ENCODE measurements at places on chromosomes 5 and 9. TPM values are rescaled to one million over a fixed set of nuclear protein-coding genes. Genes with fewer than 3 reads are reported as not detected.

DNA sequence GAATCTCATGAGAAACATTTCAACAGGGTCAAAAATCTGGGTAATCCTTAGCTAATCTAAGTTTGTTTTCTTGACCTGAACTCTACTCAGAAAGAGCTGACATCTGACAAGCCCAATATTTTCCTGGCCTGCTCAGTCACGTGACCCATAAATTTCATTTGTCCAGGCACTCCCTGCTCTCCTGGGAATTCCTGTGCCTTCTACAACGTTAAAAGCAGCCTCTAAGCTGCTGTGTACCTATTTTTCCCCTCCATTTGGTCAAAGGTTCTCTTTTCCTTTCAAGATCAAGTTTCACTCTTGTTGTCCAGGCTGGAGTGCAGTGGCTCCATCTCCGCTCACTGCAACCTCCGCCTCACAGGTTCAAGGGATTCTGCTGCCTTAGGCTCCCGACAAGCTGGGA lies 148.8 kb upstream of the ABCA1 start:
- no peaks in the 10 kb centered on the region for H3K36me3 ChIP-seq
- no peaks in the 10 kb centered on the region for H3K27me3 ChIP-seq
- H3K4me1 ChIP-seq: no peaks in the 10 kb centered on the region
- no peak overlapping the region for H3K4me3 ChIP-seq
- DNase-seq: no peak

DNA sequence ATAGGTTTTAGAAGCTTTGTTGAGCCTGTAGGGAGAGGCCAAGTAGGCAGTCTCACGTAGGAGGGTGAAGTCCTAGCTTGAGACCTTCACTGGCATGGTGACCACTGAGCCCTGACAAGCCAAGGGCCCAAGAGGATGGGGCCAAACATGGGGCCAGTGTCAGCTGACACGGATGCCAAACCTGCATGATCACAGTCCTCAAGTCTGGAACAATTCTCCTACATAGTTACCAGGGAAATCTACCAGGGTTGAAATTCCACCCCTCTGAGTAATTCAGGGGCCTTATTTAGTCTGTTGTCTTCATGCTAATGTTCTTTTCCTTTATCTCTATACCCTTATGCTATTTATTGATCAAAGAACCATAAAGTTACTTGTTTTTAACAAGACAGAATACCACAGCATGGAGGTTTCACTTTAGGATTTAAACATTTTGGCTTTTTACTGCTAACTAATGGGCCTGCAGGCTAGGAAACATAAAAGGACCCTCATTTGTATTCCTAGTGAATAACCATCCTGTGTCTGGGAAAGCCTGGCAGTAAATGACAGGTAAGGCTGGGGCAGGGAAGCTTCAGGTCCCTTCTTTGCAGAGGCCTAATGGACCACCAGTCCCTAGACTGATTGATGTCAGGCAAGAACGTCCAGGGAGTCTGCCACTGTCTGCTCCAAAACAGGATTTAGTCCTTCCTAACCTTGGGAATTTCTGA lies 140.8 kb downstream of the FGF1 start:
- H3K27me3 ChIP-seq: no peaks in the 10 kb centered on the region
- DNase-seq: no peak
- no peak overlapping the region for H3K4me3 ChIP-seq
- H3K4me1 ChIP-seq: peaks cover 49% of the 10 kb centered on the region
- H3K36me3 ChIP-seq: no peaks in the 10 kb centered on the region
- H3K27ac ChIP-seq: no peak overlapping the region

GRCh38 chr5:61974680-61975079 lies 331.3 kb upstream of the KIF2A start:
- peaks cover 68% of the 10 kb centered on the region for H3K27me3 ChIP-seq
- no peaks in the 10 kb centered on the region for H3K4me1 ChIP-seq
- H3K36me3 ChIP-seq: no peaks in the 10 kb centered on the region
- no peak overlapping the region for H3K4me3 ChIP-seq

GRCh38 chr9:96661711-96662110 lies 6.6 kb upstream of the PRXL2C start:
- no peak overlapping the region for H3K4me3 ChIP-seq
- no peak overlapping the region for H3K27ac ChIP-seq
- H3K36me3 ChIP-seq: no peaks in the 10 kb centered on the region
- no peak for DNase-seq

DNA sequence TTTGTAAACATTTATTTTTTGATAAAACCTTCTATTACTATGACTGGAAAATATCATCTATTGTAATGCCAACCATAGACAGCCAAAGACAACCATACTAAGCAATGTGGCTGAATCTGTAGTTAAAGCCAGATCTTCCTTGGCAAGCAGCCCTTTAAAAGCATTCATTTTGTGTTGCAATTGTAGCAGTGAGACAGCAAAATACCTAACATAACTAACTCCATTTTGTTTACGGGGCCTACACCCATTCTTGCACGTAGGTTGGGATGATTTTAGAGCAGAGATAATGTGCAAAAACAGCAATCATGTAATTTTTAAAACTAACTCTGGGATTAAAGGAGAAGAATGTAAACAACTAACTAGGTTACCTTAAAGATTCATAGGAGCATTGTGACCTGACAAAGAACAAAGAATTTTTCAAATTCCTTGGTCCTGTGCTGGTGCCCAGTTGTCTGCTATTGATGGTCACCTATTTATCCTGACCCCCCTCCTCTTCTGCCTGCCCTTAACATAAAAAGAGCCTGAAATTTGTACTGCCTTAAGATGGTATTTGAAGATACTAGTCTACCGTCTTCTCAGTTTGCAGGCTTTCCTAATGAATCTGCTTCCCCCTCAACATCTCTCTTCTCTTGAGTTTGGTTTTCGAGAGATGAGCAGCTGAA lies 10.6 kb downstream of the IFNA1 start:
- no peak overlapping the region for H3K4me3 ChIP-seq
- no peak for DNase-seq
- no peaks in the 10 kb centered on the region for H3K4me1 ChIP-seq
- H3K27ac ChIP-seq: no peak overlapping the region

- no peak overlapping the region for H3K4me3 ChIP-seq
- H3K27ac ChIP-seq: no peak overlapping the region
- peaks cover 26% of the 10 kb centered on the region for H3K4me1 ChIP-seq
- no peaks in the 10 kb centered on the region for H3K27me3 ChIP-seq
- DNase-seq: no peak
These were observed 78.7 kb downstream of the FGF18 start for GRCh38 chr5:171498166-171498565.

DNA sequence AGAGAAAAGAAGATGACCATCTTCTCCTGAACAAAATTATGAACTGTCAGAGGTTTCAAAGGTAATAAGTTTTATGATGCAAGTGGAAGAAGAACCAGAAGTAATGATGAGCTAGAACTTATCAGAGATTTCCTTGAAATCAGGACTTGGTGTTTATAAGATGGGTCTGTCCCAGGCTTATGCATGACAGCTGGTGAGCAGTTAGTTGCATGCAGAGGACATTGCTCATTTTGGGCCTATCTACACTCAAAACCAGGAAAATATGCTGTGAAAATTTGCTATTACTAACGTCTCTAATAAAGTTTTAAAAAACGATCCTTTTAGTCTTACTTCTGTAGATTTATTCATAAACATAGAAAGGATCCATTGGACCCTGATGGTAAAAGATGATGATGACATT lies 6.6 kb upstream of the STC2 start:
- no peaks in the 10 kb centered on the region for H3K36me3 ChIP-seq
- no peak for DNase-seq
- no peak overlapping the region for H3K4me3 ChIP-seq
- peaks cover 40% of the 10 kb centered on the region for H3K4me1 ChIP-seq
- no peak overlapping the region for H3K27ac ChIP-seq
- no peaks in the 10 kb centered on the region for H3K27me3 ChIP-seq

- H3K27me3 ChIP-seq: no peaks in the 10 kb centered on the region
- H3K27ac ChIP-seq: no peak overlapping the region
- no peaks in the 10 kb centered on the region for H3K36me3 ChIP-seq
- no peak overlapping the region for H3K4me3 ChIP-seq
- DNase-seq: peak; percentile 23
- peaks cover 57% of the 10 kb centered on the region for H3K4me1 ChIP-seq
These were observed 7.3 kb downstream of the SH3RF2 start for GRCh38 chr5:145943674-145944121.

DNA sequence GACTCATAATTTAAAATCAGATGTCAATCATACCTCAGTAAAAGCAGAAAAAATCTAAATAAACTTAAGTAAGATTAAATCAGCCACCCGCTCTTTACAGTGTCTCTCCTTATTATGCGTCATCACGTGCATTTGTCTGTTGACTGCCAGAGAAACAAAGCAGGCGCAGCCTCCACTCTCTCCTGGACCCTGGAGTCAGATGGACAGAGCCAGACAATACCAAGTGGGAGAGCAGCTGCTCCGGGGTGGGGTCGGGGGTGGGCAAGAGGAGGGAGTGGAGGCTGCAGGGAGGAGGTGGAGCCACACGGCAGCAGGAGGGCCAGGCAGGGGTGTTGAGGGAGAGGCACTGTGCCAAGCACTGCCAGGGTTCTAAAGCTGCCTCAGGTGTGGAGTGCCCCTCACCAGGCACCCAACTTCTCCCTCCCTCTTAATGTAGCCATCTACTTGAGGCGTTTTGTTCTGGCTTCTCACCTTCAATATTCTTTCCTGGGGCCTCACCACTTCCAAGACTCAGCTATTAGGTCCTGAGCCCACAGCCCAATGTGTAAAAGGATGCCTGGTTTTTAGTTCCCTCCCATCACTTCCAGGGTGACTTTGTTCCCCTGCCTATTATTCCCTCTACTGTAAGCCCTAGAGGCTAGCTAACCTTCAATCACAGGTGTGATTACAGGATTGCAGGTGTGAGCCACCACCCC lies 96.3 kb downstream of the GLDC start:
- no peak overlapping the region for H3K27ac ChIP-seq
- peaks cover 3% of the 10 kb centered on the region for H3K4me1 ChIP-seq
- no peaks in the 10 kb centered on the region for H3K27me3 ChIP-seq
- no peak for DNase-seq
- no peaks in the 10 kb centered on the region for H3K36me3 ChIP-seq
- H3K4me3 ChIP-seq: no peak overlapping the region

Gene ANGPTL2
- 0.20 TPM for total RNA-seq

Gene ST8SIA4
- total RNA-seq: not detected

Gene NOTCH1
- 36.2 TPM for total RNA-seq

Gene TLR4
- total RNA-seq: 0.10 TPM

Gene SPATA31A3
- not detected for total RNA-seq

Gene CXCL14
- total RNA-seq: not detected

Gene IFNA5
- not detected for total RNA-seq
